DMS79 (cell line): ENCODE measurements at places on chromosomes 11 and 22.

GRCh38 chr22:42313804-42314581 is 43.5 kb upstream of the TCF20 start:
- peak; percentile 91 for DNase-seq

GRCh38 chr11:71447791-71448256 is 369 bp downstream of the DHCR7 start:
- DNase-seq = peak; percentile 33

- no peak for DNase-seq
Observed at GRCh38 chr22:25833676-25834075, 91.7 kb downstream of the MYO18B start.

DNA sequence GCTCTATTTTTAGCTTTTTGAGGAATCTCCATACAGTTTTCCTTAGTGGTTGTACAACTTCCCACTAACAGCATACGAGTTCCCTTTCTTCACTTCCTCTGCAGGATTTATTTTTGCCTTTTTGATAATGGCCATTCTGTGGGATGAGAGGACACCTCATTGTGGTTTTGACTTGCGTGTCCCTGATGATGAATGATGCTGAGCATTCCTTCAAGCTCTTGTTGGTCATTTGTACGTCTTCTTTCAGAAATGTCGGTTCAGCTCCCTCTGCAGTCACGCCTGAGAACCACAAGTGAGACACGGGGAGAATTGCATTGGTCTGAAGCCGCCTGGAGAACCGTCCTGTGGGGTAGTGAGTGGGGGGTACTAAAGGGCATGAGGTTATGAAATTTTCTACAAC is 2.0 kb upstream of the KRTAP5-10 start:
- no peak for DNase-seq

- no peak for DNase-seq
Observed at GRCh38 chr22:25624476-25624875, 60.0 kb downstream of the GRK3 start.

- no peak for DNase-seq
Observed at GRCh38 chr11:78291503-78292108, 102.9 kb downstream of the USP35 start.

GRCh38 chr11:65498042-65498726 is 661 bp upstream of the MALAT1 start:
- DNase-seq = peak; percentile 75

DNA sequence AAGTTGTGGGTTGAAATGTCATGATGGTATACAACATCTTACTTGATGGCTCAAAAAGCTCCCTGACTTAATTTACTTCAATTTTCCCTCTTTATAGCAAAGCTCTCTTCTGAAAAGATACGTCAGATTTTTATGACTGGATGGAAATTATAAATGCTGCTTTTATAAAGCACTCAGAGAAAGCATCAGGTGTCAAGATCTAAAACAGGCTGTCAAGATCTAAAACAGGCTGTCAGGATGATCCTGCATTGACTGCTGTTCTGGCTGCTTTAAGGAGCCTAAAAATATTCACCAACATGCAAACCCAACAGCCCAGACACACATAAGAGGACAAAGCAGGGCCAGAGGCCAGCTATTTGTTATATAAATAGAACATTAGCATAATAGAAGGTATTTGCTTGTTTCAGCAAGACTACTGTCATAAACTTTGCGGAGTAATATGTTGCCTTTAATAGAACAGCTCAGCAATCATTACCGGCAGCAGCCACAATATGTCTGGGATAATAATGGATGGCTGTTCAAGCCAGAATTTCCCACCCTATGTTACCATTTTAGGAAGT is 77.3 kb upstream of the ANO5 start:
- DNase-seq = no peak
